NCI-H1436 treated with DMSO at 0.1 percent for 48 hours (cell line): ENCODE measurements at places on chromosomes 5 and 9.

- DNase-seq: no peak
These were observed 37.0 kb upstream of the SAP30L start for GRCh38 chr5:154408811-154409210.

- no peak for DNase-seq
These were observed 127.7 kb downstream of the DMAC1 start for GRCh38 chr9:7671847-7672246.

- peak; percentile 28 for DNase-seq
These were observed 141.1 kb upstream of the SLC12A2 start for GRCh38 chr5:127942246-127943060.

DNA sequence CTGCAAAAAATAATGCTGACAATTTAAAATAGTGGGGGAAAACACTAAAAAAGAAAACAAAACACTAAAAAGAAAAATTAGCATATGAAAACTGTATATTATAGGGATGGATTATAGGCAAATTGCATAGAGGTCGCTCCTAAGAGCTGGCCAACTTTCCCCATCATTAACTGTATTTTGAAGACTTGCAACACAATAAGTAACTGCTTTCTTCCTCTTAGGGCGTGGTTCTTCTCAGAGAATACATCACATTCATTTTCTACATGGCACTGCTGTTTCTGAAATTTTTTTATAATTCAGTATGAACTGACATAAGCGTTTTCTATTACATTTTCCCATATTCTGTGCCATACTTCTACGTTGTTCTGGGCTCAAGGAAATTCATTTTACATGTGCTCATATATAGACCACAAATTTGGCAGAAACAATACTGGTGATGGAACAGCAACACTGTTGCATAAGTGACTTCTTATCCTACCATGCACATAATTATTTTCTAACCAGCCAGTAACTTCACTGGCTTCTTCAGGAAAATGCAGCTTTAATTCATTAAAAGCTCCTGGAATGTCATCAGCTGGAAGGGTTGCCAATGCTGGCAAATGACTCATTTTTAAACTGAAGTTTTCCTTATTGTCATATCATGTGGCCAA is 171.2 kb upstream of the DMAC1 start:
- no peak for DNase-seq

DNA sequence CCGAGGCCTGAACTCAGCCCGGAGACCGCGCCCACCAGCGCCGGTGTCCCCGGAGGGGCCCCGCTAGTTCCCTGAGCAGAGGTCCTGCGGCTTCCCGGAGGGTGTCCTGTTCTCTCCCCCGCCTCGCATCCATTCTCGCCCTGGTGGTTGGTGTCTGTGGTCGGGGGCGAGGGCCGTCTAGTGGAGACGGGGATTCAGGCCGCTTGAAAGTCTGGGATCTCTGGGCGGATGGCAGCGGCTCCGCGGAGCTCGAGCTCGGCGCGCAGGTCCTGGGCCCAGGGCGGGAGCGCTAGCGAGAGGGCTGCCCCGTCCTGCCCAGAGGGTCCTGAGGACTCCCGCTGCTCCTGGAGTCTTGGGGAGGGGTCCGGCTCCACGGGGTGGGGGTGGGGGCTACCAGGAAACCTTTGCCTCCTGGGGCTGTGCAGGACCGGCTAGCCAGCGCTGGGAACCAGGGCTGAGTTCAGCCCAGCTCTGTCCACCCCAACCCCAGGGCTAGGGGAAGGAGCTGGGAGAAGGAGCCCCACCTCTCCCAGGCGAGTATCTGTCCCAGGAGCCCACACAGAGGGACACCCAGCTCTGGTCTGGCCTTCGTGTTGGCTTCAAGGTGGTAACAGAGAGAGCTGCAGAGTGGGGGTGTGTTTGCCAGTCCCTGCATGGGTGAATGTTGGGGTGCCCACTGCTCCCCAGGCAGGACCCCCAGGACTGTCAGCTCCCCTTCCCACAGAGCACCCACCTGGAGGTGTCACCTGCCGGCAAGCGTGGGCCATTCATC is 4.0 kb downstream of the TOR4A start:
- no peak for DNase-seq

DNA sequence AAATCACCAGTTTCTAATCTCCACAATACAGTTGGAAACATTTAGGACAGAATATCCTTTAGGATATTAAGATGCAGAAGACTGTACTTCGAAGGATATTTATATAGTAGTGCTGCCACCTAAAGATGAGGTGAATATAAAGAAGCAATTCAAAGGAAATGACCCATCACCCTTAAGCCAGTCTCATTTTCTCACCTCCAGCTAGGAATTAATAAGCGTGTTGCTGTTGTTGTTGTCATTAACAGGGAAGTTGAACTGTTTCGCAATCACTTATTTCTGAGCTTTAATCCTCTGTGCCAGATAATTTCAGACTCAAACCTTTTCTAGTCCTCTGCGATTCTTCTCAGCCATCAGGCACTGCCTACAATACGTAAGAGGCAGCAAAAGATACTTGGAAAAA is 7.8 kb upstream of the PURA start:
- DNase-seq: no peak
